HCT116 (cell line): ENCODE measurements at places on chromosomes 7 and 10. TPM values are rescaled to one million over a fixed set of nuclear protein-coding genes. Genes with fewer than 3 reads are reported as not detected.
A peak's percentile ranks its signal among the peaks of the same experiment; 100 is the strongest.

- H3K4me3 ChIP-seq = no peak overlapping the region
- no peaks in the 10 kb centered on the region for H3K27me3 ChIP-seq
- H3K27ac ChIP-seq = no peak overlapping the region
- H3K4me1 ChIP-seq = peaks cover 7% of the 10 kb centered on the region
These were observed 3.1 kb downstream of the WDR91 start for GRCh38 chr7:135208102-135208793.

DNA sequence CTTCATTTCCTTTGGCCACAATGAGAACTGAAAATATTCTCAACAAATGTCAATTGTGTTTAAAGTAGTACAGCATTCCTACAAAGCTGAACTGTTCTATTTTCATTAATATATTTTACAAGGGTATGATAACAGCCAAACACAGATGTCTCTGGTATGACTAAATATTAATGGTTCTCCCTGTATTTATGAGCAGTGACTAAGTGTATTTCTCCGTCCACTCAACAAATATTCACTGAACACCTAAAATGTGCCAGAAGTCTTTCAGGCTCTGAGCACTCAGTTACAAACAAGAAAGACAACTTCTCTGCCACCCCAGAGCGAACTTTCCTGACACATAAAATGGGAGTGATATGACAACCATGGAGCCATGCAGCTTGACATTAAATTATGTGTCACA is 135.6 kb downstream of the VPS41 start:
- DNase-seq = no peak
- H3K4me1 ChIP-seq = no peaks in the 10 kb centered on the region
- H3K27ac ChIP-seq = no peak overlapping the region
- no peaks in the 10 kb centered on the region for H3K36me3 ChIP-seq
- H3K27me3 ChIP-seq = no peaks in the 10 kb centered on the region
- no peak overlapping the region for H3K4me3 ChIP-seq

DNA sequence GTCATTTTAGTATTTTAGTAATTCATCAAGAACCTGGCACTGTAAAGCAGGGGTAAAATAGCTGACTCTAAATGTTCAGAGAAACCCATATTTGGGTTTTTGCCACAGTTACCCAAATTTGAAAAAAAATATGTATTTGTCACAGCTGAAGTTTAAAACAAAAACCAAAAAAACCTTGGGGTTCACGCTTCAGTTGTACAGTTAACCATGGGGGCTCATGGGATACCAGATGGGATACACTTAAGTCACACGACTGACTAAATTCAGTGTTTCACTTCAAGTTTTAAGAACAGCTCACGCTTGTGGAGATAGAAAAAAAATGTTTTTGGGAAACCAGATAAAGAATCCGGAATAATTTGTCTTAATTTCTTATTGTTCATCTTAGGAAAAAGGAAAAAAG is 2.1 kb downstream of the ARL3 start:
- no peaks in the 10 kb centered on the region for H3K36me3 ChIP-seq
- no peak overlapping the region for H3K4me3 ChIP-seq
- no peak overlapping the region for H3K27ac ChIP-seq
- H3K4me1 ChIP-seq = peaks cover 12% of the 10 kb centered on the region
- no peak for DNase-seq

DNA sequence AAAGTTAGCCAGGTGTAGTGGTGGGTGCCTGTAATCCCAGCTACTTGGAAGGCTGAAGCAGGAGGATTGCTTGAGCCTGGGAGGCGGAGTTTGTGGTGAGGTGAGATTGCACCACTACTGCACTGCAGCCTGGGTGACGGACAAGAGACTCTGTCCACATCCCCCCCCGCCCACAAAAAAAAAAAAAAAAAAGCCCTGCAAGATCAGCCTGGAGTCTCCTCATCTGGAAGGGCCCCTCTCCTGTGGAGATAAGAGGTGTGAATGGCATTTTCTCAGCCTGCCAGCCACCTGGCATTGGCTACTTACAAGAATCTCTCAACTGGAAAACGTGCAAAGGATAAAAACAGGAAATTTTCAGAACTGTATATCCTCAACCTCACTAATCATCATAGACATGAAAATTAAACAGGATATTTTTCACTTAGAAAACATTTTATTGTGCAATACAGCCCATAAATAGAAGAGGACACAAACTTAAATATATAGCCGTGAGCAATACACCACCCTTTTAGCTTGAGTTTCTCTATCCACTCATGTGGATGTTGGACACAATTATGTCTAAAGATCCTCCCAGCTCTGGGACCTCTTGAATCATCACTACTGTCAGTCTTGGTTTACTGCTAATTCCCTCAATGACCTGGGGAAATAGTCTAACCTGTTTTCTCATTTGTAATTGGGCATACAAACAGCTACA is 11.3 kb upstream of the TSPAN15 start:
- peaks cover 37% of the 10 kb centered on the region for H3K4me1 ChIP-seq
- H3K27me3 ChIP-seq = no peaks in the 10 kb centered on the region
- no peak overlapping the region for H3K4me3 ChIP-seq
- no peaks in the 10 kb centered on the region for H3K36me3 ChIP-seq
- H3K27ac ChIP-seq = peak overlapping the region; percentile 49; the same call in 1 of the 2 replicates
- DNase-seq = no peak

CC2D2B gene
- 0.20 TPM for total RNA-seq

DNA sequence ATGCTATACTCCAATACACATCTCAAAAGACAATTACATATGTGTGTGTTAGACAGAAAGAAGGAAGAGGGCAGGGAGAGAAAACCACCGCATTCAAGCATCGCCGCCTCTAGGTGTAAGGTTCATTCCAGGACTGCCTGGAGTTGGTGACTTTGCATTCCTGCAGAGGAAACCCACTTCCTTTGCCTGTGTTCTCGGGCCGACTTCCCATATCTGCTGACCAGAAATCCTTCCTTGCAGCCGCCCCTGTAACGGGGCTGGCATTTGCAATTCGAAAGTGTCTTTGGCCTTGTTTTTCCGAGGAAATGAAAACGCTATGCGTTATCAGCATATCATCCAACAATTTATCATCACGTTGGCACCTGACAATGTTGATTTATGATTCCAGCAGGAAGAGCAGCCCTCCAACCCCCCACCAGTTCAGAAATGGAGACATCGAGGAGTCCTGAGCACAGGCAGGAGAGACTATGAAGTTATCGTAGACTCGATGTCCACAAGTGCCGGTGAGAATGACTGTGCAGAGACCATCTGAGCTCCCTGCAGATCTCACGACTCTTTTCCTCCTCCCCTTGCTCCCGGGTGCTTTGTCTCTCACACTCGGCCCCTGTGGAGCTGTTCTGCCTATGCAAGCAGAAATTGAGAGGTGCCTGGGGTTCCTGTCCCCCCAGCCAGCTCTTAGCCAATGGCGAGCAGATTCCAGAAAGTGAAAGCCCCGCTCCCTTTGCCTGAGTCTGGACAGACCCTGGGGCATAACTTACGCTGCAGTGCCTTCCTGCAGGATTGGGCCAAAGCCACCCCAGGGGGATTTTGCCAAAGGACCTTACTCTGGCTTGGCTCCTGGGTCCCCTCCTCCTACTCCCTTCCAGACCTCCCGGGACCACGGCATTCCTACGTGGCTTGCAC is 68.9 kb upstream of the FOXK1 start:
- H3K4me1 ChIP-seq = no peaks in the 10 kb centered on the region
- no peak overlapping the region for H3K27ac ChIP-seq
- no peak for DNase-seq
- no peaks in the 10 kb centered on the region for H3K27me3 ChIP-seq

DNA sequence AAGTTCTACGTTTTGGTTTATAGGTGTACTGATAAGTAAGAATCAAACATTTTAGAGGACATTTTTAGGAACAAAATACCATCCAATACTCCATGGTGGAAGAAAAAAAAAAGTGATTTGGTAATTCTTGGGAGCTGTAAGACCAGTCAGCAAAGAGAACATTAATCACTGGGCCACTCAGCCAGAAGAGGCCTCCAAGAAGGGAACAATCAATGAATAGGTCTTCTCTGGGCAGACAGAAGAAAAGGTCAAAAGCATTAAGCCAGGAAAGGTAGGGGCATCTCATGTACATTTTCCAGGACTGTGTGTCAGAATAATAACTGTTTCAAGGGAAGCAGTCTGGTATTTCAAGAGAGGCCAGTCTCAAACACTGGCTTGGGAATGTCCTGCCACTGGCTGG is 190.4 kb upstream of the AGK start:
- no peak overlapping the region for H3K27ac ChIP-seq
- no peaks in the 10 kb centered on the region for H3K4me1 ChIP-seq
- H3K27me3 ChIP-seq = no peaks in the 10 kb centered on the region
- DNase-seq = no peak
- H3K36me3 ChIP-seq = no peaks in the 10 kb centered on the region

DKK1 gene
- total RNA-seq = 315 TPM

PLAC9 gene
- not detected for total RNA-seq

- H3K4me1 ChIP-seq = no peaks in the 10 kb centered on the region
- H3K36me3 ChIP-seq = no peaks in the 10 kb centered on the region
- DNase-seq = no peak
- no peak overlapping the region for H3K4me3 ChIP-seq
These were observed 384.4 kb downstream of the TCERG1L start for GRCh38 chr10:130927157-130927556.

PILRA gene
- 1.8 TPM for total RNA-seq

GRCh38 chr7:31108097-31108657 is 56.1 kb downstream of the ADCYAP1R1 start:
- peaks cover 44% of the 10 kb centered on the region for H3K27me3 ChIP-seq
- no peak overlapping the region for H3K27ac ChIP-seq
- H3K4me3 ChIP-seq = no peak overlapping the region
- no peaks in the 10 kb centered on the region for H3K4me1 ChIP-seq
- H3K36me3 ChIP-seq = no peaks in the 10 kb centered on the region
- DNase-seq = no peak

DNA sequence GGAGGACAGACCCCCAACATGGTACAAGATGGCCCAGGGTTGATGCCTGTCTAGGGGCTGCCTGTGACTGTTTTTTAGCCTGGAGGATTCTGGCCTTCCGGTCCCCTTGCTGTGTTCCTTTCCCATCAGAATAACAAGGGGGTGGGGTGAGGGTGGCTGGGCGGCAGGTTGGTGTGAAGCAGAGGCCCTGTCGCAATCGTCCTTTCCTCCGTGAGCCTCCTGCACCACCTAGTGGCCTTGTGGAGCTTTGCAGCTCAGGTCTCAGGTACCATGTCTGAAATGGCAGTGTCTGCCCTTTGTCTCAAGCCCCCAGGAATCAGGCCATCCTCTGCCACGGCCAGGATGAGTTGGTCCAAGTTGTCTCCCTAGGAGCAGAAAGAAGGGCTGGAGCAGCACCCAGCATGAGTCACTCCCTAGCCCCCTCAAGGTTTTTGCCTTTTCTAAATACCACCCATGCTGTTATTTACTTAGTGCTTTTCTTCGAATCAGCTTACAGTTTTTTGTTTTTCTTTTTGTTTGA is 24.2 kb downstream of the TACR2 start:
- H3K27me3 ChIP-seq = no peaks in the 10 kb centered on the region
- no peak overlapping the region for H3K27ac ChIP-seq
- H3K36me3 ChIP-seq = 0 out of 2 replicates have a peak, but pooled peaks cover 2% of the 10 kb centered on the region
- H3K4me1 ChIP-seq = peaks cover 7% of the 10 kb centered on the region; the same call in 1 of the 2 replicates
- H3K4me3 ChIP-seq = no peak overlapping the region

DNA sequence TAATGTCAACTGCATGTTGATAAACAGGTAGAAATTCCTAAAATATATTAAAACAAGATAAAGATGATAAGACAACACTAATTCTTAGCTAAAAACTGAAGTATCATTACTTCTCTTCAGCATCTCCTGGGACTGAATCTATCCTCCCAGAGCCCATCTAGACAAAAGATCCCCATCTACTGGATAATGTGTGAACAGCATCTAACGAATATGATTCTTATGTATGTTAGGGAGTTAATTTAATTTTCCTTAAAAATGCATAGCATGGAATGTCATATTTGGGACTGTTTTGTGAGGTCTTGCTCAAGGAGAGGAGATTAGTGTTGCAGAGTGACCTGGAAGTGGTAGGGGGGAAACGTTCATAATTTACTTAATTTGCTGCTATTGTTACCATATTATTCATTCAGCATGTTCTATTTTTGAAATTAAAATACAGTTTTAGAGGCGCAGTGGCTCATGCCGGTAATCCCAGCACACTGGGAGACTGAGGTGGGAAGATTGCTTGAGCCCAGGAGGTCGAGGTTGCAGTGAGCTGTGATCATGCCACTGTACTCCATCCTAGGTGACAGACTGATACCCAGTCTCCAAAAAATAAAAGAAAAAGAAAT is 305.1 kb upstream of the CSTF2T start:
- DNase-seq = peak; percentile 22
- H3K27me3 ChIP-seq = peaks cover 31% of the 10 kb centered on the region
- H3K4me3 ChIP-seq = no peak overlapping the region
- H3K27ac ChIP-seq = no peak overlapping the region
